Activated T-helper 1 cell treated with Interleukin-2 at 50 U/mL for 16 hours (primary cell): ENCODE measurements at places on chromosomes 11 and 22.

DNA sequence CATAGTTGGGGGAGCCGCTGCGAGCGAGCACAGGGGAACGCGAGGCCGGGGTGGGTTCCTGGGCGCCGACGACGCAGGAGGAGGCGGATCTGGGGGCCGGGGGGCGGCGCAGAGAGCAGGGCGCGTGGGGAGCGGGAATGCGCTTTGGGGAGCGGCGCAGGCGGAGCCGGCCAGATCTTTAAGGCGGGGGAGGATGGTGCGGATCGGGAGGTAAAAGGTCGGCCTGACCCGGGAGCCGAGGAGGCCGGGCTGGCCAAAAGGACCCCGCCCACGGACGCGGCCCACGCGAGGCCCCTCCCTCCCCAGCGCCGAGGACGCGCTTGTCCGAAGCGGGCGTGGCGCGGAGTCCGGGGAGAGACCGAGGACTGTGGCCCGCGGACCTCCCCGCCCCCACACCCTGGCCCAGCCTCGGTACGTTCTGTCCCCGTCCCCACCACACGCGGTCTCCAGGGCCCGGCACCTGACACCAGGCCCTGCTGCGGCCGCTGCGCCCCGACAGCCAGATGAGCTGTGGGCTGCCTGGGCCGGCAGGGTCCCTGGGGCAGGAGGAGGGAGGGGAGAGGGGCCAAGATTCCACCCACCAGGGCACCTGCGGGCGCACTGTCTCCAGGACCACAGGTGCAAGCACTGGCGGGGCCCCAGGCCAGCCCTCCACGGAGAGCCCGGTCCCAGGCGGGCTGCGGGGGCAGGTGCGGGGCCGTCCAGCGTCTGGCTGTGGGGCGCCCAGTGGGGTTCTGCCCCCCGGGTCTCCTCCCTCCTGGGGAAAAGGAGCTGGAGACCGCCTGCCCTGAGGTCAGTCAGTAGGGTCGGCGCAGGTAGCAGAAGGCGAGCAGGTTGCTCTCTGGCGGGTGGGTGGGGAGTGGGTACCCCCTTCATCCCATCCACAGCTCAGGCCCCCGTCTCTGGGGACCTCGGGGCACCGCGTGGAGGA is 10.9 kb downstream of the PIM3 start:
- DNase-seq: no peak

- no peak for DNase-seq
These were observed 158.2 kb downstream of the TTC28 start for GRCh38 chr22:28521451-28521850.

DNA sequence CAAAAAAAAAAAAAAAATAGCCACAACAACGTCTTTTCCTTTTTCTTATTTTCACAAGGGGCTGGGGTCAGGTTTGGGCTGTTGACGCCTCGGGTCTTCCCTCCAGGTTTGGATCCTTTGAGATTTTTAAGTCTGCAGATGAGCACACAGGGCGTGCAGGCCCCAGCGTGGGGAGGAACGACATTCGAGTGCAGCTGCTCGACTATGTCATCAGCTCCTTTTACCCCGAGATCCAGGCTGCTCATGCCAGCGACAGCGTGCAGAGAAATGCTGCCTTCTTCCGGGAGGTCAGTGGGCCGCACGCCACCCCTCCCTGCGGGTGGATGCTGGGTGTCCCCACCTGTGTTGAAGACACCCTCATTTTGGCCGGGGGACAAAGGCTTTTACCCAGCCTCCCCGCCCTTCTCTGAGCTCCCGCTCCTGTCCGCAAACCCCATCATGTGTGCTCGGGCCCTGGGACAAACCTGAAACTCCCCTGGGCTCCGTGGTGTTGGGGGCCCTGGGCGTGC is 7.7 kb downstream of the SELENOO start:
- no peak for DNase-seq

GRCh38 chr11:93063086-93063485 is 93.6 kb downstream of the MTNR1B start:
- no peak for DNase-seq

- DNase-seq: no peak
These were observed 1.0 kb downstream of the ZBTB16 start for GRCh38 chr11:114060392-114061047.

DNA sequence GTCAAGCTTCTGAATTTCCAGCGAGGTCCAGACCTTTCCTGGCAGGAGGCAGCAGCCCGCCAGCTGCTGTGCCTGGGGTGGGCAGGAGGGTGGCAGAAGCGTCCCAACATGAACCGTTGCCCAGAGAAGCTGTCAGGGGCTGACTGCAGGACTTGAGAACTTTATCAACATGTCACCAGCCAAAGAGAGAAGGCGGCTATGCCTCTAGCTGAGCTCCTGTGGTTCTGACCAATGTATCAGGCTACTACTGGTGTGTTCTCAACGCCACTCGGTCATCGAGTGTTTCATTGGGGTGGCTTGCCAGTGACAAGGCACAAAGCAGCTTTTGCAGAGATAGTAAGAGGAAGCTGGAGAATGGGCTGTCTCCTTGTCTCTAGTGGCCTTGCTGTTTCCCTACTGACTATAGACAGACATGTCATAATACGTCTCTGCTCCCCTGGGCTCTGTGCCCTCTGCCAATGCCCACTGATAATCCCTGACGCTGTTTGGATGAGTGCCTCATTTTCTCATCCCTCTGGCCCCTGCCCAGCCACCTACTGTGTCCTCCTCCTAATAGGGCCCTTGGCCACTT is 17.6 kb upstream of the ASCC2 start:
- no peak for DNase-seq

GRCh38 chr11:42251984-42252383 is 792.5 kb upstream of the LRRC4C start:
- no peak for DNase-seq

DNA sequence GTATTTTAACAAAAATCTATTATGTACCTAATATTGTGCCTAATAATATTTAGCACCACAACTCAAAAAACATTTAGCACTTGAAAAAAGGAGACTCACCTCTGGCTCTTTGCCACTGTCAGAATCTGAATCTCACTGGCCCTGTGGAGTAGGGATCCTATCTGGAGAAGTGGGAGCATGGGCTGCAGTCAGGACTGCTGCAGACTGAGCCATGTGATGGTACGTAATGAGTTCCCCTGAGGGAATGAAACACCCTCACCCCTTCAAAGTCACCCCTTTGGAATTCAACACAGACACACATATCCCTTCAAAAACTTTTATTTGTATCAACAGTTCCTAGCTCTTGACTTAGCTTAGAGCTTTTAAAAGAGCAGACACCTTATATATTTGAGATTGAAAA is 6.5 kb downstream of the PTPMT1 start:
- DNase-seq: no peak

DNA sequence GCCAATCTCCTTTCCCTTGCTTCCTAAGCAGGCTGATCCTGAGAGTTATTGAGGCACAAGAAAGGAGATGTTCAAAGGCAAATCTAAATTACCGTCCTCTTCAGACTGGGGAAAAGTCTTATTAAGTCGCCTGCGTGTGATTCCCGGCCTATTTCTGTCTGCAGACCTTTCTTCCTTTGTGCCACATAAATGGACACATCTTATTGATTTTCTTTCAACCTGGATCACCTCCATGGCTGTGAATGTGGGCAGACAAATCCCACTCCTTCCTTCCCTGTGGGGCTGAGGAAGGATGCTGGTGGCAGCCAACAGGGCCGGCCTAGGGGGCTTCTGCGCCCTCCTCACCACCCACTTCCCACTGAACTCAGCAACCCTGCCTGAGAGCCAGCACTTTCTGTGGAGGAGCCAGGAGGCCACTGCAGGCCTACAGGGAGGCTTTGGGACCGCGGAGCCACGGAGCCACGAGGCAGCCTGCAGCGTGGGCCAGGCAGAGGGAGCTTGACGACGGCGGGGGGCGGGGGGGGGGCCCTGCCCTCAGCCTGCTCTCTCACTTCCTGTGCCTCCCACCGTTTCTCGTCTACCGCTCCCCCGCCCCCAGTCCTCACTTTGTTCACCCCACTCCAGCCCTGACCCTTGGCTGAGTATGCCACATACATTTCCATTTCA is 73.6 kb upstream of the LMO1 start:
- no peak for DNase-seq

- DNase-seq: no peak
These were observed 861.4 kb downstream of the NTM start for GRCh38 chr11:132231656-132232347.

DNA sequence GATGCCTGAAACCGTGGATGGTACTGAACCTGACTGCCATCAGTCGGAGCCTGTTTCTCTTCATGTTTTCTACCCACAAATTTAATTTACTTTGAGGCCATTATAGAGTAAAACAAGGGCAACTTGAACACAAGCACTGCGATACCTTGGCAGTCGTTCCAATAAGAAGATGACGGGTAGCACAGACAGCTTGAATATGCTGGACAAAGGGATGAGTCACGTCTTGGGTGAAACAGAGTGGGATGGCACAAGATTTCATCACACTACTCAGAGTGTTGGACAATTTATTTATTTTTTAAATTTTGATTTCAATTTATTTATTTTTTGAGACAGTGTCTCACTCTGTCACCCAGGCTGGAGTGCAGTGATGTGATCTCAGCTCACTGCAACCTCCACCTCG is 5.7 kb downstream of the DIXDC1 start:
- no peak for DNase-seq

DNA sequence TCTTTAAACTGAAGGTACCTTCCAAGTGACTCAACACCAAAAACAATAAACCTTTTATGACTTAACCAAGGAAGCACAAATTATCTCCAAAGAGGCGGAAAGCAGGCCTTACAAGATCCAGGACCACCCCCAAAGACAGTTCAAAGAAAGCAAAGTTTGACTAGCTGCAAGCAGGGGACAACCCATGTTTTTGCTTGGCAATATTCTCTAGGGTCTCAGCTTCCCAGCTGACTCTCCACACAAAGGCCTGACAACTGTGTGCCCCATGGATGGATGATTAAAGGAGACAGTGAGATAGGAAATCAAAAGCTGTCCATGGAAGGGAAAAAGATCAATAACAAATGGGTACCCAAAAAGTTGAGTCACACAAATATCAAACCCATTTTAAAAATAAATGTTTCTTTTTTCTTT is 232.2 kb downstream of the DDX10 start:
- no peak for DNase-seq

DNA sequence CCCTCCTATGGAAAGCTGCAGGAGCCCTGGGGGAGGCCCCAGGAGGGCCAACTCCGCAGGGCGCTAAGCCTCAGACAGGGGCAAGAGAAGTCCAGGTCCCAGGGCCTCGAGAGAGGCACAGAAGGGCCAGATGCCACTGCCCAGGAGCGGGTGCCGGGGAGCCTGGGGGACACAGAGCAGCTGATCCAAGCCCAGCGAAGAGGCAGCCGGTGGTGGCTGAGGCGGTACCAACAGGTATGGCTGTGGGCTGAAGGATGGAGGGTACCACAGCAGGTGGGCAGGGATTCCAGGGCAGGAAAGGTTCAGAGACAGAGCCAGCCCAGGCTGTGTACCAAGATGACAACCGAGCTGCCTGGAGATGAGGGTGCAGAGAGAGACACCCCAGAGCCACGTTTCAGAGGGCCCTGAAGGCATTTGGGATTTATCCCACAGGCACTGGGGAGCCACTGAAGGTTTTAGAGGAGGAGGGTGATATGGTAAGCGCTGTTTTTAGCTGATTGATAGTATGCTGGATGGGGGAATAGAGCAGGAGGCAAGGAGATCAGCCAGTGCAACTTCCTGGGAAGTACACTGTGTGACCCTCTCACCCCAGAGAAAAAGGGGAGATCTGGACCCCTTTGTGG is 412 bp downstream of the C11orf86 start:
- DNase-seq: no peak

DNA sequence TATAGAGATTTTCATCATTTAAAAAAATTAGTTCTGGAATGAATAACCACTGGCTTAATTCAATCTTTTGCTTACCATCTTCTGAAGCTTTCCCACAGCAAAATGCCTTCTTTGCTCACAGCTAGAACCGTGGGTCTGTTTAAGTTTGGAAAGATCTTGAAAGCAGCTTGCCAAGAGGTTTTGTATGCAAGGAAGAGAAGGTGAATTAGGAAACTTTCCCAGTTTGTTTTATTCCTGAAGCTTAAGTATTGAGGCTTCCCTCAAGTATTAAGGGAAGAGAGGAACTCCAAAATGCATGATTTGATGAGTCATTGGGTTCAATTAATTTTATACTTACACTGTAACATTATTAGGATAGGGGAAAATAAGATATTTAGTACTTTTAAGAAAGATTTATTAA is 1.9 kb upstream of the ARHGEF12 start:
- DNase-seq: no peak

GRCh38 chr11:45933846-45934579 is 11.6 kb downstream of the LARGE2 start:
- DNase-seq: no peak

DNA sequence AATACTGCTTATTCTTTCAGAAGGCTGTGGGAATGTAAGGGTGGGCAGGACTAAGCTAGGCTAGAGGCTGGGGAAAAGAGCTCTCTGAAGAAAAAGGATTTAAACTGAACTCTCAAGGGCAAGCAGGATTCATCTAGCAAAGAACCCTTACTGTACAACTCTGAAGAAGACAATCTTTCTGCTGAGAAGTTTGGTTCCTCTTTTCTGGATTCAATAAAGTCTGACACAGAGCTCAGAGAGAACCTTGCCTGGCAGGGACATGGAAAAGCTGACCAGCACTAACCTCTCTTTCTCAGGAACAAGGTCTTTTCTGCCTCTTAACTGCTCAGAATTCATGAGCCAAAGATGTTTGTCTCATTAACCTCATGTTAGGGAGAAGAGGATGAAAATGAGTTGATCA is 388.4 kb upstream of the DDI1 start:
- DNase-seq: no peak

DNA sequence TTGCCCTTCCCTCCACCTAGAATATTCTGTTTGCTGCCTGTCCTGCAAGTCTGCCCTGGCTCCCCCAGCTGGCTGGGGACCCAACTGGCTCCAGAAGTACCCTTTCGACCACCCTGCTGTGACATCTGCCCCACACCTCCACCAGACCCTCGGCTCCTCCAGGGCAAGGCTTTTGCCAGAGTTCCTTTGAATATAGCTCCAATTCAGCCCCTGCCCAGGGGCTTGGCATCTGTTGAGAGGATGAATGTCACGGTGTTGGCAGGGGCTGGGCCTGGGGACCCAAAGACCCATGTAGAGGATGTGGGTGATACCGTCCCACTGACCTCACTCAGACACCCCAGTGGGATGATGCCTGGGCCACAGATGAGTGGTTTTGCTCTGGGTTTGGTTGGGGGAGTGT is 4.0 kb downstream of the NLRP6 start:
- DNase-seq: no peak
